NCI-H2107 (cell line): ENCODE measurements at places on chromosomes 1 and 21.

GRCh38 chr1:48767975-48768510 lies 8.6 kb downstream of the BEND5 start:
- no peak for DNase-seq

DNA sequence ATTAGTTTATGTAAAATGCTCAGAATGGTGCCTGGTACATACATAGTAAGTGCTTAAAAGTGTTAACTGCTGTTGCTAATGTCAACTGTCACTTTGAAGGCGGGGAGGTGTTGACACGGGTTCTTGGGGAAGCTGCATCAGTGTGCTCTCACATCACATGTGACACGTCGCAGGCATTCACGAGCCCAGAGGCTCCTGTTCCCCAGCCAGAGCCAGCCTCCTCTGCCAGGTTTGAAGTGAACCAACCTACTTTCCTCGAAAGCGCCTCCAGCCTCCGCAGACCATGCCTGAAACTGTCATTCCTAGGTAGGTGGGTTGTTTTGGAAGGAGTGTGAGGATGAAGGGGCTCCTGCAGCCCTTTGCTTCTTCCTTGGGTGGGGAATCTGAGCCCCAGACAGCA lies 13.8 kb downstream of the GALNT2 start:
- DNase-seq, result no peak

DNA sequence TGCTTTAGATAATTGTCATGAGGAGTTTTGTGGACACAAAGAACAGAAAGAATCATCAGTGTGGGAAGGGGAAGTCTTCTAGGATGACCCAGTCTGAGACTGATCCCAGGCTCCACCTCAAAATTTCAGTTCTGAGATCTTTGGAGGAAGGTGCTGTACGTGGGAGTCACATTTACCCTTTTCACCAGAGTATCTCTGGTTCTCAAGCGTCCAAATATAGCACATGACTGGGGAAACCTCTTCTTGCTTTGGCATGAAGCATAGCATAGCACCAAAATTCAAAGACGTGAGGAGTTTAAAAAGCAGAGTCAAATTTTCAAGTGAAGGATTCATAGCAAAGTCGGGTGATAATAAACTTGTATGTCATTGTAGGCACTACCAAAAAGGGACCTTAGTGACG lies 96.5 kb downstream of the LRRC53 start:
- no peak for DNase-seq

GRCh38 chr1:214843281-214843680 lies 239.3 kb upstream of the KCNK2 start:
- DNase-seq, result no peak

DNA sequence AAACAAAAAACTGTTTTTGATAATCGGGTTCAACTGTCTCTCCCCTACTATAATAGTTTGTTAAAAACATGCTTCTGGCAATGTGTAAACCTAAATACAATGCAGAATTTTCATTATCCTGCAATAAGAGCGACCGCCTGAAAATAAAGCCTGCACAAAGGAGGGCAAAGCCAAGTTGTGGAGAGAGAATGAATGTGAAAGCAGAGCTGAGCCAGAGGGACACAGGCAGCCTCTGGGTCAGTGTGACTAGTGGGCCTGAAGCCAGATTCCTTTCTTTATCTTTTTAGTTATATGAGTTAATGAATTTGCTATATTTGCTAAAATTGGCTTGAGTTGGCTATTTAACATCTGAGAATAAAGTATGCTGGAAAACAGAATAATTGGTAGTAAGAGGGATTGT lies 615.2 kb downstream of the PLA2G4A start:
- DNase-seq, result no peak

DNA sequence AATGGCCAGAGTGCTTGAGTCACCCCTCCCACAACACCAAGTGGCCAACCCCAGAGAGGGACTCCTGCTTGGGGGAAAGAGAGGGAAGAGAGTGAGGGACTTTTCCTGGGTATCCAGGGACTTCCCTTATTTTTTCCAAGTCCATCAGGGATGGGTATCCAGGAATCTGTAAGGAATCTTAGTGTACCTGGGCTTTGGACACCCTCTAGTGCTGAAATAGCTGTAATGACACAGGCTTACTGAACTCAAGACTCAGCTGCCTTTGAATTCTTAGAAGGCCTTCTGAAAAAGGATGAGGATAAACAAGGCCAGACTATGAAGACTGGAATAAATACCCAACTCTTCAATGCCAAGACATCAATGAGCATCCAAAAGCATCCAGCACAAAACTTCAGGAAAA lies 12.0 kb downstream of the TSHB start:
- DNase-seq, result no peak

DNA sequence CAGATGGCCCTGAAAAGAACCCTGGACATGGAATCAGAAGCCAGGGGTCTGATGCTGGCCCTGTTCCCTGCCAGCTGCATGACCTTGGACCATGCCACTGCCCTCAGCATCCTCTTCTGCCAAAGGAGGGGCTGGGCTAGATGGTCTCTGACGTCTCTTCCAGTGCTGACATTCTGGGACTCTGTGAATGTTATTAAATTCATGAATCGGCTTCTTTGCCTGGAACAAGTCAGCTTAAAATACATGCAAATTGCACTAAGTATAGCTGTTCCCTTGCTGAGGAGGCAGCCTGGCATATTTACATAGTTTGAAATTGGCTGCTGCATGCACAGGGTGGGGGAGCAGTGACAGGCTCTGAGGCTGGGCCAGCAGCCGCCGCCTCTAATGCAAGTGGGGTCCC lies 23.8 kb downstream of the KCNA2 start:
- DNase-seq, result no peak
